Foreskin keratinocyte (primary cell): ENCODE measurements at places on chromosomes 11 and 22. TPM values are rescaled to one million over a fixed set of nuclear protein-coding genes. Genes with fewer than 3 reads are reported as not detected.

Gene PHF21B
- 0.14 and 0.27 TPM in 2 replicates for total RNA-seq

Gene SCUBE2
- total RNA-seq = 0.78 and 4.1 TPM in 2 replicates

Gene TSGA10IP
- total RNA-seq = not detected in 2 replicates

Gene H19
- 33.1 and 48.9 TPM in 2 replicates for total RNA-seq

Gene CARD10
- total RNA-seq = 116 and 130 TPM in 2 replicates

Gene DGKZ
- 70.1 and 71.6 TPM in 2 replicates for total RNA-seq

Gene GGTLC3
- total RNA-seq = not detected in 2 replicates

Gene APOL5
- total RNA-seq = not detected in 2 replicates
